ENCODE measurements at places on chromosomes 16 and 17. TPM values are rescaled to one million over a fixed set of nuclear protein-coding genes. Genes with fewer than 3 reads are reported as not detected.

The MMP2 gene
- total RNA-seq, result 57.5 TPM

DNA sequence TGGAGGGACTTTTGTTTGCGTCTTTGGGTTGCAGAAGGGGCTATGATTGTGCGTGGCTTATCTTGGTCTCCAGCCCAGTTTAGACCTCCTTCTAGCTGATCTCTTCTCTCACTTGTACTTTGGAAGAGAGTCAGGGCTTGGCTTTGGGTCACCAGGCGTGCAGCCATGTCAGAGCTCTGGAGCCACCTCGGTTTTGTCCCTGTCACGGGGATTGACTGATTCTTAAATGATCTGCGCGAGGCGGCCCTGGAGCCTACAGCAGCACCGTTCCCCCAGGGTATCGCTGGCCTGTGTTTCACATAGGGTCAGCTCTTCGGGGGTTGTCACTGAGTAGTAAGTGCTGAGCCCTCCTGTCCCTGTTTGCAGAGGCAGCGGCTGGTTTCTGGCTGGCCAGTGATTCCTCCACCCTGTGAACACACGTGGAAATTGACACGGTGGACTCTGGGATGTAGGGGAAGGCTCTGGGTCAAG lies 209.8 kb upstream of the CHMP6 start:
- no peak for DNase-seq

The EVI2A gene
- 3.4 TPM for total RNA-seq

The ZNF469 gene
- total RNA-seq, result 0.70 TPM

The SETD6 gene
- total RNA-seq, result 11.4 TPM

DNA sequence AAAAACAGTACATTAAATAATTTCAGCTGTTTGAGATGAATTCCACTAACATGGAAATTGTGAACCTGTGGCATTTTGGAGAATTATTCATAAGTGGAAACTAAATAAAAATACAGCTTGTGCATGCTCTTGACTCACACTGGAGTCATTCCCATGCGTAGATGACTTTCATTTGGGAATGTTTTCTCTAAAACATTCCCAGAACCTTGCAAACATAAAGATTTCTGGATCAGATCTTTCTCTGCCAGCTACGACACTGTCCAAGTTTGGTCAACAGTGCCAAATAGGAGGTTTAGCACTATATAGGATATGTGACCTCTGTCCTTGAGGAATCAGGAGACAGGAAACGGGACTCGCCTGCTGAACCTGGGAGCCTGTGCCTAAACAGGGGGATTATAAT lies 400.9 kb downstream of the SLC39A11 start:
- DNase-seq, result no peak

GRCh38 chr16:51719376-51719775 lies 568.3 kb upstream of the SALL1 start:
- DNase-seq, result no peak

DNA sequence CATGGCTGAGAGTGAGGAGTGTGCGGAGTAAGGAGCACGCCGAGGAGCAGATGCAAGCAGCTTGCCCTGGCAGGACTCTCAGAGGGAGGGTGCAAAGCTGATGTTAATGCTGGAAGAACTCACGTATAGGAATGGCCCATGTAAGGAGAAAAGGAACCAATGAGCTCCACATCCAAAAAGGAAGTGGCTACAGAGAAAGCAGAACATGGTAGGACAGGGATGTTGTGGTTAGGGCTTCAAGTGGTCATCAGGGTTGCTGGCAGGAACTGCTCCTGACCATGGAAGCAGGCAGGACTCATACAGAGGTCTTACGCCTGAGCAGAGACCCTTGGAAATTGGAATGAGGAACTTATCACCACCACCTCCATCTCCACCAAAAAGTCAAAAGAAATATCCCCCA lies 5.2 kb downstream of the MYO1D start:
- DNase-seq, result no peak

DNA sequence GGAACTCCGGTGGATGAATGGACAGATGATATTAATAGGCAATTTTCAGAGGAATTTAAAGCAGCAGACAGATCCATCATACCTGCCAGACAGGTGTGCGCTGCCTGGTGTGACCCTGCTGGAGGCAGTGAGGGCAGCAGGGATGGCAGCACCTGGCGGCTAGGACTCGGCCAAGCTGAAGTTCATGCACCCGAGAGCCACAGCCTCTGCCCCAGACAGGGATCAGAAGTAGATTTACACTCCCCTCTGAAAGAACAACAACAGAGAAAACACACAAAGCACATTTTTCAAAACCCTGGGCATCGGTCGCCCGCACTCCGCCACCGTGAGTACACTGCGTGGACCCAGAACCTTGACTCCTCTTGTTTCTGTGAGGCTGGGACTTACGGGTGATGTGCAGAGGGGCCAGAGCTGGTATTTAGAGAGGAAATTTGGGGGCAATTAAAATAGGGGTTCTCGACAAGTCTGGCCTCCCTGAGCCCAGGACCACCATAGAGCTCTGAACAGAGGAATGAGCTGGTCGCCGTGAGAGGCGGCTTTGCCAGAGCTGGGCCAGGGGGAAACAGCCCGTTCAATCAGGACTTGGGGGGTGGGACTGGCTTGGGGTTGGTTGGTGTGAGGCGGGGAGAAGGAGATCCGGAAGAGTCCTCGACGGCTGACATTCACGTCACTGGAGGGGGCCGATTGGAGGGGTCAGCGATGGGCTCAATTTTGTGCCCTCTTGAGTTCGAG lies 101.0 kb downstream of the METRNL start:
- no peak for DNase-seq

The YPEL2 gene
- 25.8 TPM for total RNA-seq

- DNase-seq, result peak; percentile 47
Measured at GRCh38 chr17:80191865-80192661, 22.2 kb downstream of the CARD14 start.

DNA sequence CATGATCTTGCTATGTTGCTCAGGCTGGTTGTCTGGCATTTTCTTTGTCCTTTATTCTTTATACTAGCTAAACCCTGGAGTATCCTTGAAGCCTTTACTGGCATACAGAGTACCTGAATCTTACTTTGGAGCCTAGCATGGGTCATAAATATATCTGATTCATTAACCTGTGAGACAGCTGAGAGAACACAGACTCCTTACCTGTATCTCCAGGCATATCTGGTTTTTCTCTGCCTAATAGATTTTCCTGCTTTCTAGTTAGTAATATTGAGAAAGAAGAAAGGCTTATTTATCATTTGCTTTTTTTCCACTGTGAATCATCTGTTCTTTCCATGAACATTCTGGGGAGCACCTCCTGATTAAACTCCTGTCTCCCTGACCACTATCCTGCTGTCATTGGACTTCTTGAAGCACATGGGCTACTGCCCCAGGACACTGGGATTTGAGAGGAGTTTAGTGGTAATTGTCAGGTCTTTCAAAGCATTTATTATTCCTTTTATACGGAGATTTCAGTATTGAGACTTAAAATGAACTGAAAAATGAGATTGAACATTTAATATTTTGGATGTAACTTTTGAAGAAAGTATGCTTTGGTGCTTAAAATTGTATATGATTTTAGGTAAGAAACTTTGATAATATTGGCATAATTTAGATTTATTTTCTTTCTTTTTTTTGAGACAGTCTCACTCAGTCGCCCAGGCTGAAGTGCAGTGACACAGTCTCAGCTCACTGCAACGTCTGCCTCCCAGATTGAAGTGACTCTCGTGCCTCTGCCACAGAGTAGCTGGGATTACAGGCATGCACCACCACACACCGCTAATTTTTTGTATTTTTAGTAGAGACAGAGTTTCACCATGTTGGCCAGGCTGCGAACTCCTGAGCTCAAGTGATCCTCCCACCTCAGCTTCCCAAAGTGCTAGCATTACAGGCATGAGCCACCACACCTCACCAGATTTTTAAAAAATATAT lies 8.6 kb downstream of the PDP2 start:
- no peak for DNase-seq

DNA sequence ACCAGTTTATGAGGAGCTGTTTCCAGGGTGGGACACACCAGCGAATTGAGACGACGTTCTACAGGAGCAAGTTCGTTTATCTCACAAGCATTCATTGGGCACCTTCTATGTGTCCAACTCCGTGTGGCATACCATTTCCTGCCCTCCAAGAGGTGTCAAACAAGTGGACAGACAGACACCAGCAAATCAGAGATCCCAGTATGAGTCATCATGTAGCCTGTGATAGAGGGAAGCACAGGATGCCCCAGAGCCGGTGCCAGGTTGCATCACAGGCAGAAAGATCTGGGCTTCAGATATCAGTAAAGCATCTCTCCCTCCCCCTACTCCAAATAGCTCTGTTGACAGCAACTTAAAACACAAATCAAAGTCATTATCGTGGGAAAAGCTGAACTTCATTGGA lies 31.8 kb upstream of the MAF start:
- DNase-seq, result no peak

The HEATR9 gene
- not detected for total RNA-seq

The SOST gene
- total RNA-seq, result not detected

GRCh38 chr16:56667581-56668571 lies at the start of gene MT1G:
MT1G (minus strand) TSS chr16:56668065; CDS start chr16:56667993, 72 bp downstream.
- DNase-seq, result peak; percentile 85

The G6PC1 gene
- total RNA-seq, result not detected

The CD300C gene
- total RNA-seq, result 0.24 TPM

The VMO1 gene
- total RNA-seq, result 0.73 TPM

- peak; percentile 71 for DNase-seq
Measured at GRCh38 chr16:89536371-89536770, 24.1 kb upstream of the RPL13 start.

- no peak for DNase-seq
Measured at GRCh38 chr16:86620184-86620583, 41.8 kb downstream of the FOXL1 start.

DNA sequence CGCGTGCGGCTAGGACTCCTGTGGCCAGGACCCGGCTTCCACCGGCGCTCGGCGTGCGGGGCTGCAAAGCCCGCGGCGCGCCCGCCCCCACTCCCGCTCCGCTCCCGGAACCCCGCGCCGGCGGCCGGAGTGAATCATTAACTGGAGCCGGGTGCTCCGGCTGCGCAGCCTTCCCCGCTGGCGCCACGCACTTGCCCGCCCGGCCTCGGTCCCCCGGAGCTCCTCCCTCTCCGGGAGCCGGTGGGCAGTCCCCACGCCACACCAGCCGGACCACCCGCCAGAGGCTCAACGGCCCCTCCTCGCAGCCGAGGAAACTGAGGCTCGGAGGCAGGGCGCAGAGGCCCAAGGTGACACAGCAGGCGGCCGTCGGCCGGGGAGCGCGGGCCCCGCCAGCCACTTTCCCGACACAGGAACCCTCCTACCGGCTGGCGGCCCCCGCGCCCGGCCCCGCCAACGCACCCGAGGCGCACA lies 580 bp downstream of the BCAR1 start:
- peak; percentile 80 for DNase-seq

The CD19 gene
- total RNA-seq, result 0.64 TPM

The ARL17B gene
- 10.4 TPM for total RNA-seq

GRCh38 chr17:2967515-2967914 lies 95.9 kb downstream of the OR1D5 start:
- DNase-seq, result no peak

GRCh38 chr17:13812350-13812749 lies 210.6 kb upstream of the HS3ST3A1 start:
- no peak for DNase-seq

GRCh38 chr17:40604327-40605080 lies 39.2 kb upstream of the CCR7 start:
- DNase-seq, result no peak

The PDILT gene
- not detected for total RNA-seq

The KRTAP3-2 gene
- not detected for total RNA-seq

- DNase-seq, result no peak
Measured at GRCh38 chr16:70594569-70594968, 51.8 kb upstream of the IL34 start.

The SMIM22 gene
- 448 TPM for total RNA-seq

The NFATC2IP gene
- total RNA-seq, result 52.0 TPM

GRCh38 chr16:66416939-66417700 lies 10.0 kb upstream of the BEAN1 start:
- DNase-seq, result no peak

- peak; percentile 49 for DNase-seq
Measured at GRCh38 chr16:1678500-1679098, 520 bp downstream of the JPT2 start.

The PHKG2 gene
- 38.0 TPM for total RNA-seq

The CFAP97D1 gene
- not detected for total RNA-seq

The ADORA2B gene
- total RNA-seq, result 31.4 TPM

The ZPBP2 gene
- total RNA-seq, result not detected

The CNGB1 gene
- total RNA-seq, result 0.17 TPM

GRCh38 chr17:29149431-29150064 lies 30.6 kb downstream of the MYO18A start:
- peak; percentile 41 for DNase-seq
